ENCODE measurements at places on chromosomes 6 and 20.

DNA sequence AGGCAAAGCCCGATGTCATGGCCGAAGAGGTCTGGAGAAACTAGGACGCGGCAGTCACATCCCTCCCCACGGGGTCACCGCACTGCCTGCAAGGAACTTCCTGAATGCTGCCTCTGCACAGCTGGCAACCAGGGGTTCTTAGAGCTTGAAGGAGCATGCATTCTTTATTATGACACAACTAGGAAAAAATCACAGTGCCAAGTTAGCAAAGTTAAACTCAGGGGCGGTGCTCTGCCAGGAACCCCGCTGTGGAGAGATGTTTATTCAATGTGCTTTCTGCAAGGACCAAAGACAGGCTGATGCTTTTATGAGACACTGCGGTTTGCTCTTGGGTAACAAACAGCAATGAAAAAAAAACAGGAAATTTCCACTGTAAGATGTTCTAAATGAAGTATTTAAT is 287.3 kb upstream of the FOXQ1 start:
- DNase-seq = no peak

GRCh38 chr6:43977404-43978111 is 149.7 kb downstream of the MRPL14 start:
- no peak for DNase-seq

GRCh38 chr6:169852504-169853195 is 101.2 kb downstream of the ERMARD start:
- DNase-seq = peak; percentile 14

GRCh38 chr20:57329608-57330221 is at the start of gene SPO11:
TSS of gene SPO11 (plus strand) at chr20:57329803. CDS start at chr20:57329868, 65 bp downstream.
- no peak for DNase-seq

GRCh38 chr20:64255361-64256281 is at the start of gene PCMTD2:
TSS of gene PCMTD2 (plus strand) at chr20:64255748. CDS start at chr20:64259966, 4,218 bp downstream.
- peak; percentile 90 for DNase-seq

DNA sequence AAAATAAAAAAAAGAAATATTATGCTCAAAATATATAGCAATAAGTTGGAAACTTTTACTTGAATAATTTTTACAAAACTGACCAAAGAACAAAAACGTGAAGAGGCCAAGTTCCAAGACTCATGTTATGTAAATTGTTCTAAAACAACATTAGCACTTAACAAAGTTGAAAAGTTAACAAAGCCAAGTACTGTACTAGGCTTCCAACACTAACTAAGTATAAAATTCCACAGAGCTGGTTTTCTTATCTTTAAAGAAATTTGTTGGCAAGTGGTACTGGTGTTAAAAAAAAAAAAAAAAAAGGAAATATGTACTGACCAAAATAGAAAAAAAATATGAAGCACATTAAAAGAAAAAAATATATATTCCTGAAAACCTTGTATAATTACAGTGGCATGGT is 127.8 kb downstream of the SLC16A10 start:
- DNase-seq = no peak

- DNase-seq = peak; percentile 76
Measured at GRCh38 chr6:33589731-33590530, 9.9 kb upstream of the BAK1 start.

DNA sequence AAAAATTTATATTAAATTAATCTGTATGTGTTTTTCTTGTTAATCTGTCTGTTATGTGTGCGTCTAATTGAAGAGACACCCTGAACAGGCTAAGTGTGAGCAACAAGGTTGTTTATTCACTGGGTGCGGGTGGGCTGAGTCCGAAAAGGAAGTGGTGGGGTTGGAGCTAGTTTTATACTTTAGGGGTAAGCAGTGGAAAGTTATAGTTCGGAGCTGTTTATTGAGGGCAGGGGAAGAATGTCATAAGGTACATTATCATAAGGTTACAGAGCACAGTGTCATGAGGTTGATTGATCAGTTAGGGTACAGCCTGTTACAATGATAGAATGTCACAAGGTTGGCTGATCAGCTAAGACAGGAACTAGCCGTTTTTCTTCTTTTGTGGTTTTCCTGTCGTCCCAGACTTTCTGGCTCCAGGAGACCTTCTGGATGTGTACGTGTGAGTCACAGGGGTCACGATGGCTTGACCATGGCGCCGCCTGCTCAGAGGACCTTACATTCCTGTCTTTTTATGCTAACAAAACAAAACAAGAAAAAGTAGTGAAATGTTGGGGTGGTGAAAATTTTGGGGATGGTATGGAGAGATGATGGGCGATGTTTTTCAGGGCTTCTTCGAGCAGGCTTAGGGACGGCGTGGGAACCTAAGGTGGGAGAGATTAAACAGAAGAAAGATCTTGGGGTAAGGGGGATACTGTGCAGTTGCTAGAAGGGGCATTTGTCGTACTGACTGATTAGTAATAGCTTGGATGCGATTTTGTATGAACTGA is 754.0 kb upstream of the ADGRB3 start:
- no peak for DNase-seq

- DNase-seq = no peak
Measured at GRCh38 chr6:134590449-134590848, 272.5 kb upstream of the SGK1 start.

DNA sequence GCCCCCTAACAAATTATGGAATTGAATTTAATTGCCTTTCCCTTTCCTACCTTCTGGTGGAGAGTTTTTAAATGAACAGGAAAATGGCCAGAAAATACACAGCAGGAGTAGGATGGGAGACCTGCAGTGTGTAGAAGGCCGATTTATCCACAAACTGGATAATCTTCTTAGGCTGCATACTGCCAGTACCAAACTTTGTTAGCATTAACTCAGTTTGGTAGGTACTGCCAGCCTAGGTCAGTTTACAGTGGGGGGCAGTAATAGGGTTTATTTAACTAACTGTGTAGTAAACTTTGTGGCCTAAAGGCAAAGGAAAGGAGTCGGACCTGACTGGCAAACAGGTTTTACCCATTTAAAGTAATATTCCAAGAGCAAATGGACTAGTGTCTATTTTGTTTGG is 4.6 kb downstream of the NCOA3 start:
- no peak for DNase-seq

DNA sequence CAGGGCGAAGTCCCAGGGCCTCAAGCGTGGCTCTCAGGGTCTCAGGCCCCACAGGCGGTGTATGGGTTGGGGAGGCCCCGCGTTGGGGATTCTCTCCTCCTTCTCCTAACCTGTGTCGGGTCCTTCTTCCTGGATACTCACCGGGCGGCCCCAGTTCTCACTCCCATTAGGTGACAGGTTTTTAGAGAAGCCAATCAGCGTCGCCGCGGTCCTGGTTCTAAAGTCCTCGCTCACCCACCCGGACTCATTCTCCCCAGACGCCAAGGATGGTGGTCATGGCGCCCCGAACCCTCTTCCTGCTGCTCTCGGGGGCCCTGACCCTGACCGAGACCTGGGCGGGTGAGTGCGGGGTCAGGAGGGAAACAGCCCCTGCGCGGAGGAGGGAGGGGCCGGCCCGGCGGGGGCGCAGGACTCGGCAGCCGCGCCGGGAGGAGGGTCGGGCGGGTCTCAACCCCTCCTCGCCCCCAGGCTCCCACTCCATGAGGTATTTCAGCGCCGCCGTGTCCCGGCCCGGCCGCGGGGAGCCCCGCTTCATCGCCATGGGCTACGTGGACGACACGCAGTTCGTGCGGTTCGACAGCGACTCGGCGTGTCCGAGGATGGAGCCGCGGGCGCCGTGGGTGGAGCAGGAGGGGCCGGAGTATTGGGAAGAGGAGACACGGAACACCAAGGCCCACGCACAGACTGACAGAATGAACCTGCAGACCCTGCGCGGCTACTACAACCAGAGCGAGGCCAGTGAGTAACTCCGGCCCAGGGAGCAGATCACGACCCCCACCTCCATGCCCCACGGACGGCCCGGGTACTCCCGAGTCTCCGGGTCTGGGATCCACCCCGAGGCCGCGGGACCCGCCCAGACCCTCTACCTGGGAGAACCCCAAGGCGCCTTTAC is at the start of gene HLA-G:
Gene HLA-G (plus strand): TSS at position 247 of the 892 bp plus-strand sequence. CDS start 20 bp downstream, at position 267.
- no peak for DNase-seq

- DNase-seq = no peak
Measured at GRCh38 chr6:33430334-33430733, 10.5 kb downstream of the SYNGAP1 start.

GRCh38 chr6:133254552-133255228 is 13.5 kb downstream of the EYA4 start:
- DNase-seq = no peak

DNA sequence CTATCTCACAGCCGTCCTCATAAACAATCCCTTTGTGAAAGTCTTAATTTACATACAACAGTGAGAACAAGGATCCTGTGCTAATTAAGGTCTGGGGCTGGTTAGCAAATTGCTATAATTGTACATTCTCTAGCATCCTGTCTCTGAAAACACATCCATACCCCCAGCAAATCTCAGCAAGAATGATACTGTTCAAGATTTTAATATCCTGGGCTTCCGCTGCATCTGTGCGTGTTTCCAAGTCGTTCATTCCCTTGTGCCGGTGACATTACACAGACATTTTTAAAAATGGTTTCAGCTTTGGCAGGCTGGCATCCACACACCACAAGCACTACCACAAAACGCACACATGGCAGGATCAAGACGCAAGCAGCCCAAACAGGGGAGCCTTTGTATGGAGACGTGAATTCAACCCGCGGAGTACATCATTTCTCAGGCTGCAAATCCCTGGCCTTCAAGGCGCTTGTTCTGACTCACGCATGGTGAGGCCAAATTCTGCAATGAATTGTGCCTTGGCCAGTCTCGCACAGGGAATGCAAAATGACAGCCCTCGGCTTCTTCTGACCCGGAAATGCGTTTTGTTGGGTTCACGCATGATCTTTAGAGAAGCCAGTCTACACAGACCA is 20.3 kb downstream of the ZMYND8 start:
- DNase-seq = no peak

DNA sequence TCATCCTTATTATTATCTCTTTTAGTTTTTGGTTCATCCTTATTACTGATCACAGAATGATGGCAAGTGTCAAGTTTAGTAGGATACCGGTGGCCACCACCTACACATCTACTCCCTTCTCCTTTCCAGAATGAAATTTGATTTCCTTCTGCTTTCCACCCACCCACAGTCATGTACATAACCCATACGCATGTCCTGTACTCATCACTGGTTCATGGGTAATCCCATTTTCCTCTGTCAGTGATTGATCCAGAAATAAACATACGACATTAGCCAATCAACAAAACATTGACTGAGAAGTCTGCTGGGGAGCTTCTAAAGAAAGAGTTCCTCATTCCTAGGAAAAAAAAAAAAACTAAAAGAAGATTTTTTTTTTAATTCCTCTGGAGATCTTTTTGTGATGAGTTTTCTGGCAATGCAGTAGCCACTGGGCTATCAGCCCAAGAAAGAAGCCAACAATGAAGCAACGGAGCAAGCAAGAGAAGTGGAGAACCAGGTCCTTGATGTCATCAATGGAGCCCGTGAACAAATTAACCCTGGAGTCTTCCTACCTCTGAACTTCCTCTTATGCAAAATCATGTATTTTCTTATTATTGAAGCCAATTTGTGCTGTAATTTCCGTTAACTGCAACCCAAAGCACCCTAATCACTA is 127.8 kb downstream of the TASP1 start:
- DNase-seq = no peak
